CD4-positive, alpha-beta T cell treated with Interleukin-17A for 1 hour (primary cell): ENCODE measurements at places on chromosomes 5 and 9.

GRCh38 chr5:136143312-136143711 is 10.7 kb downstream of the SMAD5 start:
- no peak for DNase-seq

- no peak for DNase-seq
Measured at GRCh38 chr5:163938595-163938994, 433.2 kb downstream of the MAT2B start.

DNA sequence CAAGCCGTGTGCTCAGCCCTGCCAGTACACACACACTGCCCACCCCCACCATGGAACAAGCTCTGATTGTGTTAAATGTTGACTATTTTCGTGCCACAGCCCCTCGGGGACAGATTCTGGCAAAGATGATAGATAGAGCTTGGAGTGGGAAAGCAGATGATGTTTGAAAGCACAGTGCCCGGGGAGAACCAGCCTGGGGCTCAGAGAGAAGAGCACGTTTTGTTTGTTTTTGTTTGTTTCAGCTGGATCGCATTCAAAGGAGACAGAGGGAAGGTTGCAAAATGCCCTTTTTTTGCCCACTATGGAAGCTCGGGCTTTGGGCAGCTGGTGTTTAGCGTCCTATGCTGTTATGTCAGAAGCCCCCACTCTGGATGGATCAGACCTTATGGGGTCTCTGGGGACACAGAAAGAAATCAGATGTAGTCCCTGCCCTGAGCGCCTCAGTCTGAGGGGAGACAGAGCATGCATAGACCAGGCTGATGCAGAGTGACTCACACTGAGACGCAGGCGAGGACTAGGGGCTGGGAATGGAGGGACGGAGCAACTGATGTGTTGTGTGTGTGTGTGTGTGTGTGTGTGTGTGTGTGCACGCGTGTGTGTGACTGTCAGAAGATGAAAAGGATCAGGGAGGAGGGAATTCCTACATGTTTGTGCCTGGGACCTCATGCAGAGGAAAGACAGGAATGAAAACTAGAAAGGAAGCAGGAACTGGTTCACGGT is 229.7 kb downstream of the MELK start:
- no peak for DNase-seq

DNA sequence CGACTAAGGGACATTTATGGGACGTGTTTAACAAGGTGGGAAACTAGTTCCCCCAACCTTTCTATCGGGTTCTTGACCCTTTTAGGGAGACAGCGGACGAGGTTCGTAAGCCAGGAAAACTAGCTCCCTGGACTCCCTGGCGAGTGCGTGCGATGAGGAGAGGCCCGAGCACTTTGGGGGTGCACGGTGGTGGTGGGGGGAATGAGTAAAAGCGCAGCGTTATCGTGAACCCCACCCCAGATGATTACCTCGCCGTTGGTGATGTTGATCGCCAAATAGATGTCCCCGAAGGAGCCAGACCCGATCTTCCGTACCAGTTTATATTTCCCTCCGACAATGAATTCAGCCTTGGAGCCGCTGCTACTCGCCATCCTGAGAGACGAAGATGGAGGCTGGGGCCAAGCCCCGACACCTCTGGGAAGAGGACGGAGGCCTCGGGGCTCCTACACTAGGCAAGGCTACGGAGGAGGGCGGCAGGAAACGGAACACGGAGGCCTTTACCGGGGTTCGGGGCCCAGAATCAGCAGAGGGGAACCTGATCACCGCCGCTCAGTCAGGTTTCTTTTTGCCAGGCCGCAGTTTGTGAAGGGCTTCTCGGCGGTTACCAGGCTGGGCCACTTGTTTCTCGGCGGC is 529 bp downstream of the CSNK1A1 start:
- no peak for DNase-seq

GRCh38 chr5:90518661-90519060 is 10.7 kb downstream of the LYSMD3 start:
- no peak for DNase-seq

DNA sequence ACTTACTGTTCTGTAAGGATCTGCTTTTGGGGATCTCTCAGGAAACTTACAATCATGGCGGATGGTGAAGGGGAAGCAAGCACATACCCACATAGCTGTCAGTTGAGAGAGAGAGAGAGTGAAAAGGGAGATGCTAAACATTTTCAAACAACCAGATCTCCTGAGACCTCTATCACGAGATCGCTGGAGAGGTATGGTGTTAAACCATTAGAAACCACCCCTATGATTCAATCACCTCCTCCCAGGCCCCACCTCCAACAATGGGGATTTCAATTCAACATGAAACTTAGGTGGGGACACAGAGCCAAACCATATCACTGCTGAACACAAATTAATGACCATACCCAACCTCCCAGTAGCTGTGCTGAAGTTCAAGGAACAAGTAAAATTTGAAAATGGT is 48.2 kb upstream of the PRDM9 start:
- DNase-seq: no peak

DNA sequence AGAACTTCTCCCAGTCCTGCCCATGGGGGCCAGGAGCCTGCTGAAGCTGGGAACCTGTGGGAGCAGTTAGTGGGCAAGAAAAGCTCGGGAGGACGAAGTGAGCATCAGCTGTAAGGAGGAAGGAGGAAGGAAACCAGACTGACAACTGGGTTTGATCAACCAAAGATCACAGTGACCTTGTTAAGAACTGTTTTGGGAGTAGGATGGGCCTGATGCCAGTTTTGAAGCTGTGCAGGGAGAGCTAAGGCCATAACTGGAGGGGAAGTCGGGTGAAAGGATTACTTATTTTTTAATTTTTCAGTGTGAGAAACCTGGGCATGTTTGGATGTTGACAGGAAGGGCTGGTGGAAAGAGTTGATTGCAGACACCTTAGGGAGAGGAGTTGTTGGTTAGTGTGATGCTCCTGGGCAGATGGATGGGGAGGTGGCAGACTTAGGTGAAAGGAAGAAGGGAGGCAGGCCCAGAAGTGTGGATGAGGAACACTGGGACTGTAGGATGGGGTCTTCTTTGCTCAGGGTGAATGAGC is 58.3 kb upstream of the KLF4 start:
- DNase-seq: no peak

GRCh38 chr9:137952976-137953666 is 75.5 kb downstream of the CACNA1B start:
- no peak for DNase-seq

GRCh38 chr9:113630386-113631136 is 167.0 kb downstream of the RGS3 start:
- DNase-seq: no peak

DNA sequence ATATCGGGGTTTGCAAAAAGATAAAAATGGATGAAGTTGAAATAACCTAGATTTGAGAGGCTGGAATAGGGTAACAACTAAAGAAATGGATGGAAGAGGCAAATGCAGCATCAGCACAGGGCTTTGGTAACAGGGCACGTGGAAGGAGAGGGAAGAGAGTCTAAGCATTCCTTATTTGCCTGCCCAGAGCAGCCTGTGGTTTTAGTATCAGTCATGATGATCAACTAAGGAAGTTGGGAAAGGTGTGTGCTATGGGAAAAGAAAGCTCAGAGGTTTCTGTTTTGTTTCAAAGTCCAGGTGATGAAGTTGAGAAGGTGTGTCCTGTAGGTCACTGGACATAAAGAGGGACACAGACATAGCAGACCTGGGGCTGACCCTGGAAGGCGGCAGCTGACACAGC is 28.8 kb downstream of the GAS1 start:
- no peak for DNase-seq

- no peak for DNase-seq
Measured at GRCh38 chr5:72850113-72850512, 33.7 kb downstream of the TNPO1 start.

GRCh38 chr9:128078504-128079434 is 10.7 kb downstream of the SLC25A25 start:
- DNase-seq: no peak

DNA sequence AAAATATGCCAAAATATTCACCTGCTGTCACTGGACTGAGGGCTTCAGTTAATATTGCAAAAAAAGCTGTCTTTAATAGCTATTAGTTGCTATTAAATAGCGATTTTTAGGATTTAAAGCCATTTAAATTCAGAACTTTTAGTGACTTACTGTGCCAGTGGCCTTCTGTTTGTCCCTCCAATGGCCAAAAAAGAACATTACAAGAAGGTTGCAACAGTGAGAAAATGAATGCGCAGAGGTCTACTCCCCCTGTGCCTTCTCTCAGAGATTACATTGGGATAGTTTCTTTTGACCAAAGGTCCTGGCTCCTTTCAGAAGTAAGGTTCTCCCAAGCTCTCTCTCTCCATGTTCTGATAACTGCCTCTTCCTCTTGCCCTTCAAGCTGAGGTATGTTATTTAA is 930.3 kb upstream of the ARRDC3 start:
- DNase-seq: no peak

DNA sequence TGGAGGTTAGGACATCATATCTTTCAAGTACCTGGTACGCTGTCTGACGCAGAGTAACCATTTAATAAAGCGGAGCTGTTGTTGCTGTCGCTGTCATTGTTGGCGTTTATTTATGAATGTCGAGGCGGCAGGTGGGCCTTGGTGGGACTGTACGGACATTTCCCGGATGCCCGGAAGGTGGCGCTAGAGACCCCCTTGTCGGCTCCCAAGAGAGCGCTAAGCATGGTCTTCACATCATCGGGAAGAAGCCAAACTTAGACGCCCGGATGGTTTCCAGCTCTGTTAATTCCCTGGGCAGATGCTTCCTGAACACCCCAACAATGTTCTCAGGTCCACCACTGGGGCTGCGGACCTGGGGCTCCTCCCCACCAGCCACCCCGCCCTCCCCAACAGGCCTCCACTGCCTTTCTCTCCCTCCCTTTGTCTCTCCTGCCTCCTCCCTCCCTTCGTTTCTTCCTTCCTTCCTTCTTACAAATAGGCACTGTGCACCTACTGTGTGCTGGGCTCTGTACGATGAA is 54.1 kb downstream of the DUSP1 start:
- DNase-seq: peak; percentile 87

DNA sequence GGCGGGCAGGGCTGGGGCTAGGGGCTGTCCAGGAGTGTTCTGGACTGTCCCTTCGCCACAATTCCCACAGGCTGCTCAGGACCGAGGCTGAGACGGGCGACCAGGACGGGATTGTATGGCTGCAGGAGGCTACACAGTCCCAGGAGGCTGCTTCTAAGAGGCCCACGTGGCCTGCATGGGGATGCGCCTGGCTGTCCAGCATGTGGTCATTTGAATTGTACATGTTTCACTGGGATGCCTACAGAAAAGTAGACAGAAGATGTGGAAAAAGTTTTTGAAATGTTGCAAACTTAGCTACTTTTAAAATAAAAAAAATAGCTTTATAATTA is 32.6 kb upstream of the SPTLC1 start:
- DNase-seq: no peak

DNA sequence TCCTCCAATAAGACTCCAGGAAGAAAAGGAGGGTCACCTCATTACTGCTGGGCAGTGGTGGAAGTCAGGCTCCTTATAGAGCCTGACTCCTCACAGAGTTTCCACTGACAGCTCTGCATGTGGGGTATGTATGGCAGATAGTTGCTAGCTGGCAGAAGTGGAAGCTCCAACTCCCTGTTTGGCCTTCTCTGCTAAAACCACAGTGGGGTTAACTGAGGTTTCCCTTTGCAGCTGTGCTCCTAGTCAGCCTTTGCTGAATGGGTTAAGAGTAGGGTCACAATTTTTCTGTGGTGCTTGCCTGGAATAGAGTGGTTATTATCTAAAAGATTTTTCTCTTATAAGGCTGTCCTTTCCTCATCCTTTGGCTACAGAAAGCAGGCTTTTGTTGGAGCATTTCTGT is 327.5 kb downstream of the FBXL17 start:
- DNase-seq: no peak

DNA sequence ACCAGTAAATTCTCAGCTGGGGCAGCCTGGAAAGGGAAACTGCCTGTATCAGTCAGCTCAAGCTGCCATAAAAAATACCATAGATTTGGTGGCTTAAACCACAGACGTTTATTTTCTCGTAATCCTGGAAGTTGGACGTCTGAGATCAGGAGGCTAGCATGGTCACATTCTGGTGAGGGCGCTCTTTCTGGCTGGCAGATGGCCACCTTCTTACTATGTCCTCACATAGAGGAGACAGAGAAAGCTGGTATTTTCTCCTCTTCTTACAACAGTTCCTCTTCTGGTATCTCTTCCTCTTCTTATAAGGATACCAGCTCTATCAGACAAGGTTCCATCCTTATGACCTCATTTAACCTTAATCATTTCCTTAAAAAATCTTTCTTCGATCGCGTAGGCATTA is 50.5 kb upstream of the RFX3 start:
- no peak for DNase-seq

DNA sequence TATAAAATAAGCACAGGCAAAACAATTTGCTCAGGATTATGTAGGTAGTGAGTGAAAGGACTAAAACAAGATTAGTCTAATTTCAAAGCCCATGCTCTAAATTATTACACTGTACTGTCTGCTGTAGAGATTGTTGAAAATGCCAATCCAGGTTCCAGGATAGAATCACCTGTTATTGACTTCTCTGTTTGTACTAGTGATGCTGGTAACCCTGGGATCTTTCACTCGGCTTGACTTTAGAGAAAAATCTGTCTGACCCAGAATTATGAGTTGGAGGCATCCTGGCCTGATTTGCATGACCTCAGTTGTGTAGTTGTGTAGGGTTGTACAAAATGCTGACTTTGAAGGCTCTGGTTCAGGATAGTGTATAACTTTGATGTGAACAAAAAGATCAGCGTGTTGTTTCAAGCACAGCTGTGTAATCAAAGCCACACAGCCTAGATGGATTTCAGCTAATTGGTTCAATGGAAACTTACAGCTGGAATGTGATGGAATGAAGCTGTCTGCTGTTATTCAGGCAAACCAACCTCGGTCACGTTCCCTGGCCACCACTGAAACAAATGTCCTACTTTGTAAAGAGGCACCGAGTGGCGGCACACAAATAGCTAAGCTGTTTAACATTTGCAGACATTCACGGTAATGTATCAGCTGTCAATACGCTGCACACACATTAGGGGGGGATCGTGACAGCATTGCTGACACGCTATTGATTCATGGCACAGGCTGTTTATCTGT is 340.3 kb downstream of the KCTD16 start:
- no peak for DNase-seq

- no peak for DNase-seq
Measured at GRCh38 chr5:124906339-124907097, 160.1 kb upstream of the ZNF608 start.

DNA sequence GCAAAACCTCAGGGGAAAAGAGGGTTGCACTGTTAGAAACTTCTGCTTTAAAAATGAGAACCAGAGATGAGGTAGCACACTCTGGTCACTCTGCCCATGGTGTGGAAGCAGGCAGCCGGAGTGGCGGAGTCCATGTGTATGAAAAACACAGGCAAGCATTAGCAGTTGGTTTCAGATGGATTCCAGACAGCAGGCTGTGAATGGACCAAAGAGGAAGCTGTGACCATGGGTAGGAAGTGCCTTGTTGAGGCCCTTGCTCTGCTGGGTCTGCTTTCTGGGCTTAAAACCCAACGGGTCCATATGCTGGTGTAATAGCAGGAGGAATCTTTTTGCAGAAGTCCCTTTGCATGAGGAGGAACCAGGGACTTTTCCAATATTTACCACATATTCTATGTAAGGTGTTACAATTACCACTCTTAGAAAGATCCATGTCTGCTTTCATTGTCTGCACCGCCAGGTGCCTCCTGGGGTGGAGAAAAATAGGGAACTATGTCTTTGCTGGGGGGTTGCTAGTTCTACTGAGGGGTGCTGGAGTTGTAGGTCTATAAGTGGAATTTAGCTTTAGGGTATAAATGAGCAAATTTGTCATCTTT is 77.0 kb downstream of the ANKRD55 start:
- peak; percentile 29 for DNase-seq

GRCh38 chr5:401146-402034 is 41.6 kb upstream of the EXOC3 start:
- no peak for DNase-seq
